Right cardiac atrium (tissue), 5 donors: ENCODE measurements at places on chromosomes 6 and 20. TPM values are rescaled to one million over a fixed set of nuclear protein-coding genes. Genes with fewer than 3 reads are reported as not detected.

DNA sequence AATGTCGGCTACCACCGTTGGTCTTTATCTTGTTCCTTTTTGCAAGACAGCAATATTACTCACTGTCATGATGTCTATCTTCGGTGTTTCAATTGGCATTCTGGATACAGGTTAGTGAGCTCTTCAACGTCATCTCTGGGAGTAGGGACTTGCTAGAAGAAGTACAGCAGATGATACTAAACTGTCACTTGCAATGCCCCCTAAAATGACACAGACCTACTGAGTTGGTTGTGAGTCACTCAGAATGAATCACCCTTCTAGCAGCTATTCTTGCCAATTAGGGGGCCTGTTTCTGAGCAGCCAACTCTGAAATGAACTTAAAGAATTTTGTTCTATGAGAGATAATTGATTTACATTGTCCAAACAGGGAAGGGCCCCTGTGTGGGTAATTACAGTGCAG lies 176.5 kb downstream of the SLC16A10 start:
- DNase-seq = no peak

- DNase-seq = no peak
Observed at GRCh38 chr6:125469915-125470314, 168.1 kb upstream of the HDDC2 start.

DNA sequence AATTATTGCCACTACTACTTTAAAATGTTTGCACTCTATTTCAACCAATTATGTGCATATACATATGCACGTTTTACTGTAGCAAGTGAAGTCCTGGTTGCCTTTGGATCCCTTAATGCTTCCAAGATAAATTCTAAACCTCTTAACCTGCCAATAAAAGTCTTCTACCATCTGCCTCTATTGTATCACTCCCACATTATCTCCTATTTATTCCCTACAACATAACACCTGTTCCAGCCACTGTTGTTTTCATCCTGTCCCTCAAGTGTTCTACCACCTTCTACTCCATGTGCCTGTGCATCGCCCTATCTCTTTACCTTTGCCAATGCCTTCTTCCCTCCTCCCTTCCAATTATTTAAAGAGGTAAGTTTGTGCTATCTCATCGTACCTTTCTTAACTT lies 499.0 kb upstream of the RNF217 start:
- DNase-seq = no peak

TAAR1 gene
- total RNA-seq = not detected

HAO1 gene
- total RNA-seq = not detected

MLN gene
- not detected for total RNA-seq

SYCP2L gene
- total RNA-seq = 0.72 TPM

TRIM10 gene
- total RNA-seq = not detected
